ENCODE measurements at places on chromosomes 5 and 9.

- no peak for DNase-seq
These were observed 25.5 kb downstream of the OR2V1 start for GRCh38 chr5:181105391-181106025.

DNA sequence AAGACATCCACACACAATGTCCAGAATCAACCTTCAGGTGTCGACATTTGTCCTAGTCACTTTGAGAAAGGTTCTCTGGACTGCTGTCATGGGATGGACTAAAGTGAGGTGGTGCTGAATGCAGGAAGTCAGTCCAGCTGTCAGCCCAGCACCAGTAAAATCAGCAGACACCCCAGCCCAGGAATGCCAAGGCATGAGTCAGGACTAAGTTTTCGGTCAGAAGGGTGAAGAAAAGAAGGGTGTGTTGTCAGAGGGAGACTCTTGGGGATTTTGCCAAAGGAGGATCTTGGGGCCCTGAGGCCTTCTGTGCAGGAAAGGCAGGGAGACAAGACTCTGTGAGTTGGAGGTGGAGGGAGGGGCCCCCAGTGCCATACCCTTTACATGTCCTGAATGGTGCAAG, 69.0 kb upstream of the XPA start:
- DNase-seq = no peak

DNA sequence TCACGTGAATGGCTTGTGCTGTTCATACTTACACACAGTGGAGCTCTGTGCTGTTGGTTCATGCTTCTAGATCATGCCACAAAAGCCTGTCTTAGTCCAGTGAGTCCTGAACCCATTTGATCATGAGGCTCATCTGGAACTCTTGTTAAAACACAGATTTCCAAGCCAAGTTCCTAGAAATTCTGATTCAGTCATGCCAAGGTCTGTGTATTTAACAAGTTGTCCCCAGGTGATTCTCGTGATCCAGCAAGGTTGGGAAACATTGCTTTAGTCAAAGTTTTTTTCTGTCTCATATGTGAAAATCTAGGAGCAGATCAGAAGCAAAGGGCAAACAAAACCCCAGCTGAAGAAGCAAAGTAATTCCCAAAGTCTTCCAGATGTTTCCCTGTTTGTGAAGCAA, 112.5 kb upstream of the GAS1 start:
- no peak for DNase-seq

GRCh38 chr9:112403614-112404201, 23.8 kb downstream of the HSDL2 start:
- DNase-seq = no peak

DNA sequence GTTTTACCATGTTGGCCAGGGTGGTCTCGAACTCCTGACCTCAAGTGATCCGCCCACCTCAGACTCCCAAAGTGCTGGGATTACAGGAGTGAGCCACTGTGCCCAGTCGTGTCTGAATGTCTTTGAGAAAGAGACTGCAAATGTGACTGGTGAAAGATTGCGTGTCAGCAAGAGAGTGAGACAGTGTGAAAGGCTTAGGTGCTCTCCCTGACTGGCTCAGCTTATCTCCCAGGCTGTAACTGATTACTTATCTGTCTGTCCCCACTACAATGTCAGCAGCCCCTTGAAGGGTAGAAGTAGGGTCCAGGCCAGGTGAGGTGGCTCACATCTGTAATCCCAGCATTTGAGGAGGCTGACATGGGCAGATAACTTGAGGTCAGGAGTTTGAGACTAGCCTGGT, 3.4 kb upstream of the FGFR4 start:
- no peak for DNase-seq

- no peak for DNase-seq
These were observed 208.3 kb upstream of the ZNF608 start for GRCh38 chr5:124954784-124955183.

DNA sequence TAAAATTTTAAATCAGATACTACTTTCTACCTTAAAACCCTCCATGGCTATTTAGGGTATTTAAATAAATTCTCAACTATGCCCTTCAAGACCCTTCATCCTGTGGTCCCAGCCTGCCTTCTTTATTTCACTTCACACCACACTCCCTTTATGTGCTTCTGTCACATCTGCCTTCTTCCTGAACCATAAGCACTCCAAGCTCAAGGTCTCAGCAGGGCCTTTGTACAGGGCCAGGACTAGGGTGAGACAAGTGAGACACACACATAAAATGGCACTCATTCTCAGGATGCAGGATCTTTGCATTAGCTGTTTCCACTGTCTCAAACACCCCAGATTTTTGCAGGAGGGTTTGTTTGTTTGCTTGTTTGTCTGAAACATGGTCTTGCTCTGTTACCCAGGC, 7.6 kb downstream of the ITK start:
- DNase-seq = no peak

GRCh38 chr9:12814877-12815237, 40.0 kb downstream of the LURAP1L start:
- DNase-seq = no peak

DNA sequence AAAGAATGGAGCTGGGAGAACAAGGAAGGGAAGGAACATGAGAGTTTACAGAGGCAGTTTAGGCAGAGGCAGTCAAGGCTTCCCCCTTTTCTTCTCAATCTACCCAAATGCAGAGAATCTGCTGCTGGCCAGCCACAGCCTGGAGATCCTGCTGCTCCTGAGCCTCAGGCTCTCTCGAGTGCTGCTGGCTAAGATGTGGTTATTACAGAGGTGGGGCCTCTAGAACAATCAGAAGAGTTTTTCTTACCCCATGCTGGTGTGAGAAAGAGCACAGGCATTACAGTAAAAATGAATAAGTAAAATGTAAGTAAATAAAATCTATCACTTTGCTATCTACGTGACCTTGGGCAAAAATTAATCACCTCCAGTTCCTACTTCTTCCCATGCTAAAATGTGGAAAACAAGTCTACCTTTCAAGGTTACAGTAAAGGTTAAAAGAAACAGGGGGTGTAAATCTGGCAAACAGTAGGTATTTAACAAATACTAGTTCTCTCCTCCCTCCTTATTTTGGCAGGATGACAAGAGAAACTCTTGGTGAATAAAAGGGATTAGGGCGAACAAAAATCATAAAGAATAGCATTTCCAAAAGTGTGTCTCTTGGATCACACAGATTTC, 31.1 kb downstream of the FBXW11 start:
- no peak for DNase-seq

DNA sequence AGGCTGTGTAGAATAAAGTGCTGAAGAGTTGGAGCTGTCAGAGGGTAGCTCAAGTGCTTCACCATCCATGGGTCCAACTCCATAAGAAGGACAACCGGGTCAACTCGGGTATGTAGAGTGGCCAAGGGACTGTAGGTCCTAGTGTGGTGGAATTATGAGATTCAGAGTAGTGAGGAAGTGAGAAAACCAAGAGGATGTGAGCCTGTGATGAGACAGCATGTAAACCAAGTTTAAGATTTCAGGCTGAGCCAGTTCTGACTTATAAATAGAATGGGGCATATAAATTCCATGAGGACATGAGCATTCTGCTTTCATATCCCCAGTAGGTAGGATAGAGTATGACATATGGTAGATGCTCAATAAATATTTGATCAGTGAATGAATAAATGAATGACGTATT, 96.3 kb downstream of the CFAP95 start:
- no peak for DNase-seq

GRCh38 chr9:22693156-22693555, 246.5 kb downstream of the DMRTA1 start:
- no peak for DNase-seq

DNA sequence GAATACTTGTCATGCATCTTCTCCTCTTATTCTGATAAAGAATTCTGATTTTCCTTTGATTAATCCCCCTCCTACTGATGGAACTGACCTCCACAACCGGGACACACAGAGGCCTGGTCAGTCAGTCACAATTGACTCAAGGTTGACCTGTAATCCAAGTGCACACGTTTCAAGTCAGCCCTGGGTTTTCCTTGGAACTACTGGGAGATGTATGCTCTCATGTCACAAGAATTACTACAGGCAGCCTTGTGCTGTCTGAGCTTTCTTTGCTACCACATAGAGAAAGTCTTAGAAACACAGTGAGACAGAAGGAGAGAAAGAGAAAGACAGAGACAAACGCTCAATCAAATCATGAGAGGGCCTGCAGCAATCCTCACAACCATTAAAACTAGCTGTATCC, 345.8 kb downstream of the PDE4D start:
- DNase-seq = no peak

DNA sequence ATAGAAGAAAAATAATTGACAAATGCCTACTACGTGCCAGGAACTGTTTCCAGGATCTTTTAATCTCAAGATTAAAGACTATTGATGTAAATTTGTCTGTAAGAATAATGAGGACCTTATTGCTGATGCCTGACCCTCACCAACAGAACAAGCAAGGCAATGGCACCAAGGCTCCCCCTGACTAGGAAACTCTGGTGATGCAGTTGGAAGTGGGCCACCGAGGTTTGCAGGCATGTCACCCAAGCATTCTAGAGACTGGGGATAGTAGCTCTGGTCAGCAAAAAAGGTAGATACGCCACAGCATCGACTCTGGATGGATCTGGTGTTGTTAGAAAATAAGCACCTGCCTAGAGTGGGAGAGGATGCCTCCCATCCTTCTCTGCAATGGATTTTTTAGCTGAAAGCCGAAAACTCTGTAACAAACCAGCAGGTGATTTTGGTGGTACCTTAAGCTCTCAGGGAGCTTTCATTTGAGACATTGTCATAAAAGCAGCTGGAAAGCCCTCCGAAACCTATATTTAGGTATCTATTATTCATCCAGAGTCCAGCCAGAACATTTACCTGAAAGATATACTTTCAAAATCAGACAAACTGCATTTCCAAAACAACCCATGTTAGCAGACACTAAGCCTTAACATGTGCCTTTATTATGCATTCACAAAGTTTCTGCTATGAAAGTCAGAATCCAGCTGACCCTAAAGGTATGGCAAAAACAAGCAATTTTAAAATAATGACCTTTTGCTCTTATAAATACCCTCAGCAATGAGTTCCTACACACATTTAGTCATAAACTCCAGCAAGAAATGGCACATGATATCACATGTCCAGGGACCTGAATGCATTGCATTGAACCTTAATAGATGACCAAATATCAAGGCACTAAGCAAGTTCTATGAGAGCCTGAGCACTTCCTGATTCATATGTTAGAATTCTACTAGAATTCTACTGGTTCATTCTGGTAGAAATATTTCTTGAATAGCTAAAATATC, 308.4 kb downstream of the PDE4D start:
- no peak for DNase-seq

DNA sequence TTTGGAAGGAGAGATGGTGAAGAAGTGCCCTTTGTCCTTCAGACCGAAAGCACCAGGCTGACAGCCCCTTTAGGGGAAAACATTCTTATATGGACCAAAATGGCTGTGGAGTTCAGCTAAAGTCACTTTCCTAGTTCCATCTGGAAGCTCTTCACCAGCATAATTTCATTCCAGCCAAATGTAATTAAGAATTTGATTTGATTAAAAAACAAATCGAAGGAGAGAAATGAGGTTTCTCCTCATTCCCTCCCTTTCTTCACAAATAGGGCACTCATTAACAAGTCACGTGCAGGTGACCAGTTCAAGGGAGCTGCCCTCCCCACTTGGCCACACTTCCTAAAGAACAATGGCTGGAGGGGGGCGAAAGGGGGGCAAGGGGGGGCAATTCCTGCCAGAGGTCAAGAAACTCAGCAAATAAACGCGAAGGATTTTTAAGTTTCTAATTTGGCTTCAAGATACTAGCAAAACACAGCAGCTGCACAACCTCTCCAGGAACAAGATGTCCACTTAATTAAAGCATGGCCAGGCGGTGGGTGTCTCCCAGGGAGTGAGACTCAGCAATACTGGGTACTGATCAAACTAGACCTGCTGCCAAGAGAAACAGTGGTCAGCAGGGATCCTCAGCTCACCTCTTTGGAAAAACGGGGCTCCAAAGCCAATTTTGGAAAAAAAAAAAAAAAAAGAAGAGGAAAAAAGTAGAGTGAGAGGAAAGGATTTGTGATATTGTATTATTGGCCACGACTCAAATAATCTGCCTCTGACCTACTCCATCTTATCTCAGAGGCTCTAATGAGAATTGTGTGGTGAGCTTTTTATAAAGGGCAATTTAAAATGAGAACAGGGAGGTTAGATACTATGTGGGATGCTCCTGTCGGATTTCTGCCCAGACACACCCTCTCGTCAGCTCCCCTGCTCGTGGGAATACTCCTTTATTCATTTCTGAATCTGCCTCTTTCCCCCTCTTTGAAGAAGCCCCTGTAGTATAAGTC, 254.3 kb downstream of the ZSWIM6 start:
- no peak for DNase-seq

All from SHP77 treated with DMSO at 0.1 percent for 48 hours (cell line).